ENCODE measurements at places on chromosomes 4 and X. TPM values are rescaled to one million over a fixed set of nuclear protein-coding genes. Genes with fewer than 3 reads are reported as not detected.

Gene MYL5
- 2.1 TPM for total RNA-seq

Gene ZNF185
- total RNA-seq: 4.0 TPM

Gene MAP9
- total RNA-seq: 9.3 TPM

Gene C4orf51
- not detected for total RNA-seq

Gene PABPC1L2A
- not detected for total RNA-seq

Gene MTHFD2L
- total RNA-seq: 8.5 TPM

Gene MAGED4
- 64.9 TPM for total RNA-seq

Gene PDGFRA
- 159 TPM for total RNA-seq

Gene NXF2
- total RNA-seq: not detected

Gene PAGE1
- not detected for total RNA-seq

Gene CT45A1
- not detected for total RNA-seq

Gene SPIN4
- total RNA-seq: 4.4 TPM

Gene PGRMC1
- total RNA-seq: 97.6 TPM

Measured in epithelial cell of alveolus of lung (primary cell).